ENCODE measurements at places on chromosomes 16 and 17.

DNA sequence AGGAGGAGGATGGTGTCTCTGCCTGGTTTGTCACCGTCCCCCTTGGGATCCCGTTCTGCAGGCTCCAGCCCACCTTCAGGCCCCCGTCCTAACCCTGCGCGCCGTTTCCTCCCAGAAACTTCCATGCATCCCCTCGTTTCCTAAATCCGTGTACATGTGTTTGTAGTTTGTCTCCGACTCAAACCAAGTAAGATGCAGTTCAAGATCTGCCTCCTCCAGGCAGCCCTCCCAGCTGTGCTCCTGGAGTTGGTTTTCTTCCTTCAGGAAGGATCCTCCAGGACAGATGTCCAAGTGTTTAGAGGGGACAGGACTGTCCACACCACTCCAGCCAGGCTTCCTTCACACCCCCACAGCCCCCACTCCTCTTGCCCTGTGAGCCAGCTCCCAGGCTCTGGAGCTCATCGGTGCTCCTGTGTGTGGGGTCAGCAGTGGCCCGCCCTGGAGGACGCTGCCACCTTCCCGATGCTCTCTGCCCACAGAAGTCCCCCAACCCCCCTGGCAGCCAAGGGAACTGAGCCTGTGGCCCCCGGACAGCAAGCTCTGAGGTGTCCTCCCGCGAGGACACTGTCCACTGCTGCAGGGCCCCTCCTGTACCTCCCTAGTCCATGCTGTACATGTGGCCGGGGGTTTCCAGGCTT is 11.3 kb downstream of the BAIAP2 start:
- no peak for DNase-seq

DNA sequence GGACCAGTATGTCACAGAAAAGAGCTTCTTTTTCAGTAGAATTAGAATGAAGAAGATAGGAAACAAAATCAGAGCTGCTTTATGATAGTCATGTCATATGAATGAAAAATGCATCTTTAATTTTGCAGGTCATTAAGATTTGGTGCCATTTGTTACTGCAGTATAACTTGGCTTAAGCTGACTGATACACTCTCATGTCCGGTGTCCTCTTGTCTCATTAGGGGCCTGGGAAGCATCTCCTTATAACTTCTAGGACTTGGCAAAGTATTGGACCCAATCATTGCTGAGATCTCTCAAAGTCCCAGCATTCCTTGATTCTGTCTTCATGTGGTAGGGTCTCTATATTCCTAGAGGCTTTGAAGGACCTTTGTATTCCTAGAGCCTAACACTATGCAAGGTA is 559.4 kb downstream of the TOX3 start:
- no peak for DNase-seq

DNA sequence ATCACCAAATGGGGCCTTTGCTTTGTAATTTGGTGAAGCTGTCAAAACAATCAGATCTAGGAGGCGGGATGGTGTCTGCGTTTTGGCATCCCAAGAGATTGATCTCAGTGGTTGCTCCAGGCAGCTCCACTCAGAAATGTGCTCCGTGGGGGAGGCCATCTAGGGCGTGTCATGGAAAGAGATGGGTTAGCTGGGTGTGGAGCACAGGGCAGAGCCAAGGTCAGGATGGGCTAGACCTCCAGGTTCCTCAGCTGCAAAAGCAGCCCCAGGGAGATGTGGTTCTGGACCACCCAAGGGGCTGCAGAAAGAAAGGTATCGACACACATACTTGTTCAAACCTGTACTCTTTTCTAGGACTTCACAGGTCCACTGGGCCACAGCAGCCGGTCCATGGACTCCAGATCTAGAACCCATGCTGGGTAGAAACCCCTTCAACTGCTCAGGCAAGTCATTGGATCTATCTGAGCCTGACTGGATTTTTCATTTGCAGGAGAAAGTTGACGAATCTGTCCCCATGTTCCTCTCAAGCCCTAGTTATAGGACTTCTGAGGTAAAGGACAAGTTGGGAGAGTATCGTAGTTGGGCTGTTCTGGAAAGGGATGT is 270.2 kb upstream of the RPL38 start:
- DNase-seq: no peak

GRCh38 chr17:9484789-9485188 is 90.8 kb downstream of the STX8 start:
- DNase-seq: no peak

DNA sequence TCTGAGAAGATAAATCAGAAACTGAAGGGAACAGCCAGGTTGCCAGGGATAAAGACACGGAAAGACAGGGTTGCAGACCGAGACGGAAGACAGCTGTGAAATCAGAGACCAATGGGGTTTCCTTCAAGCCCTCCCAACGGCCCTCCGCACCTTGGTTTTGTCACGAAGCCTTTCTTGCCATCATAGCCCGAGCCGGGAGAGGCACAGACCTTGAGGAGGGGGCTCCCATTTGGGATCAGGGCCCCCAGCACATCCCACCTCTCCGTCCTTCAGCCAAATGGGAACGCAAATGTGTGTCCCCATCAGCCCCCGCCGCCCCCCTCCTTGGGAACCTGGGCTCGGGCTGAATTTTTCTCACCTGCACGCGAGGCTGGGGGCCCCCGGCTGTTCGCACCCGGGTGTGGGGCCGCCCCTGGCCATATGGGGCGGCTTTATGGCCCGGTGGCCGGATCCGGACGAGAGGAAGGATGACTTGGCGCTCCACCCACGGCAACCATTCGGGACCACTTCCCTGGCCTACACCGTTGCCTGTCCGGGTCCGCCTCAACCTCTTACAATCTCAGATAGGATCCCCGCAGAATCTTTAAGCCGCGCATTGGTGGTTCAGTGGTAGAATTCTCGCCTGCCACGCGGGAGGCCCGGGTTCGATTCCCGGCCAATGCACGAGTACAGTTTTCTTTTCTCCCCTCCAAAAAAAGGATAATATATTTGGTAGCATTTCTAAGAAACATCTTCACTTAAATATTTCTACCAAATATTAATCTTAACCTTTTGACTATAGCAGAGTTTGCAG is 1.4 kb upstream of the HES7 start:
- peak; percentile 89 for DNase-seq

DNA sequence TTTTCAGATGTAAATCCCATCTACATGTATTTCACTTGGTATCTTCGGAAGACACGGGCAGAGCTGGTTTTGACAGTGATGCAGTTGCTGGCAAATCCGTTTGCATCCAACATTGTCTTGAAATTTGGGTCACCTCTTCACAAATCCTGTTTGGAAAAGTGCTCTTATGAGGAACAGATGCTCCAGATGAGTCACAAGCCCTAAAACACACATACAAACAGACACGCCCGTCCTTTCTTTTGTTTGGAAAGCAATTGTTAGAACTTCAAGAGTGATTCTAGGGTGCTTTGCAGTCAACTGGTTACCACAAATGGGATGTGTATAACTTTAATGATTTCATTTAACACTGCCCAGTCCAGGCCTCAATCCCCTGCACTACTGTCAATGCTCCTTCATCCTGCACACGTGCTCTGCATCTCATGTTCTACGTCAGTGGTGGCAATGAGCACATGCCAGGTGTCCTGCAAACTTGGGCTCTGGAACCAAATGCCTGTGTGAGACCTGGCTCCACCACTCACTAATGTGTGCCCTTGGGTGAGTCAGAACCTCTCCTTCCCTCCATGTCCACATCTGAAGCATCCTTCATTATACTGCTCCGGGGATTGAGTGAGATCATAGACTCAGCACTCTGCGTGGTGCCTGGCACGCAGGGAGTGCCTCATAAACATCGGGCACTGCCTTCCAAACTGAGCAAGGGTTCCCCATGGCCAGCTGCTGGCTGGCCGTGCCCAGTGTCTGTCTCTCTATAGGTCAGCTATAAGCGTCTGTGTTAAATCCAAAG is 19.3 kb upstream of the FOXF1 start:
- no peak for DNase-seq

DNA sequence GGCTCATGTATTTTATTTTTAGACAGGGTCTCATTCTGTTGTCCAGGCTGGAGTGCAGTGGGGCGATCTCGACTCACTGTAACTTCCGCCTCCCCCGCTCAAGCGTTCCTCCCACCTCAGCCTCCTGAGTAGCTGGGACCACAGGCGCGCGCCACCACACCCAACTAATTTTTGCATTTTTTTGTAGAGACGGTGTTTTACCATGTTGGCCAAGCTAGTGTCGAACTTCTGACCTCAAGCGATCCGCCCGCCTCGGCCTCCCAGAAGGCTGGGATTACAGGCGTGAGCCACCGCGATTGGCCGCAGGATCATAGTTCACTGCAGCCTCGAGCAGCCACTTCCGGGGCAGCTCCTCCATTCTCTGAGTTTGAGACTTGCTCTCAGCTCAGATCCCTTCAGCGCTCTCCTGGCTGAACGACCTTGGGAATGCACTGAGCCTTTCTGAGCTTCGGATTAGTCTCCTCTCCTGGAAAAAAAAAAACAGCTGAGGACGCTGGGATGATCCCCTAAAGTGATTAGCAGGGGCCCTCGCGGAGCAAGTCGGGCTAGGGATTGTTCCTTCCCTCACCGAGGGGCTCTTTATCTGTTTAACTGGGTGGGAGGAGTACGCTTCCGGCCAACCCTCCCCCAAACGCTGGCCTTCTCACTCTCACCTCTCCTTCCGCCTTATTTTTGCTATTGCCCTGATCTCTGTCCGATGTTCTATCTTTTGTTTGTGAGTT is 1.1 kb upstream of the PKMYT1 start:
- DNase-seq: no peak

GRCh38 chr17:64219571-64219970 is 43.5 kb downstream of the TEX2 start:
- DNase-seq: no peak

DNA sequence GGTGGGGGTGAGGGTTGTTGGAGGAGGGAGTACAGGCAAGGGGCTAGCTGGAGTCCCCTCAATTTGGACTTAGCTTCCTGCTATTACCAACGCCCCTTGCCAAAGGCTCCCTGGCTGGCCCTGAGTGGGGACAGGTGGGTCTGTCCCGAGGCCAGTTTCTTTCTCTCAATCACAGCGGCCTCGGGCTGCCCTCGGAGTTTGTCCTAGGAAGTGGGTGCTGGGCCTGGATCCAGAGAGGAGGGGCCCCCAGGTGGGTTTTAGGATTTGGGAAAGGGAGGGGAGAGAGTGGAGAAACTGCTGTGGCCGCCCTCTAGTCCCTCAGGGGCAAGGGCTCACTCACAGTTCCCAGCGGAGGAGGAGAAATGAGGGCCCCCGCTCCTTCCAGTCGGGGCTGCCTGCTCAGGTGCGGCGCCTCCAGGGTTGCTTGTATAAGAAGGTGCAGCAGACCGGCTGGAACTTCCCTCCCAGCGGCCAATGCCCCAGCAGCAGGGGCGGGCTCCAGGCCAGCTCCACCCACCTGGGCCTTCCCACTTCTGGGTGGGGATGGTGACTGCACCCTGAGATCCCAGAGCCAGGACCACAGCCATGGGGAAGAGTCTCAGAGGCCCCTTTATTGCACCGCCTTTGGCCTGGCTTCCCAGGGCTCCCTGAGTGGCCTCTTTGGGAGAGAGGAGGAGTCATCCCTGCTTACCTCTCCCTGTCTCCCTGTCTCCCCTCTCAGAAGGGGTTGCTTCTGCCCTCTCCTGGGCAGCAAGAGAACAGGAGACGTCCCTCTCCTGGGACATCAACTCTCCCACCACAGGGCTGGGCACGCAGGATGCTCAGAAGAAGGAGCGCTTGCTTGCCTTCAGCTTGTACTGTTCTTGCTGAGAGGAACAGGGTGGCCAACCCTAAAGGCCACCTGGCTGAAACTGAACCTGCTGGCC is 112.0 kb upstream of the SMURF2 start:
- DNase-seq: no peak

GRCh38 chr17:35084987-35085386 is 21.5 kb upstream of the RFFL start:
- DNase-seq: no peak

- no peak for DNase-seq
These were observed 16.8 kb upstream of the RBFOX1 start for GRCh38 chr16:7315813-7316212.

DNA sequence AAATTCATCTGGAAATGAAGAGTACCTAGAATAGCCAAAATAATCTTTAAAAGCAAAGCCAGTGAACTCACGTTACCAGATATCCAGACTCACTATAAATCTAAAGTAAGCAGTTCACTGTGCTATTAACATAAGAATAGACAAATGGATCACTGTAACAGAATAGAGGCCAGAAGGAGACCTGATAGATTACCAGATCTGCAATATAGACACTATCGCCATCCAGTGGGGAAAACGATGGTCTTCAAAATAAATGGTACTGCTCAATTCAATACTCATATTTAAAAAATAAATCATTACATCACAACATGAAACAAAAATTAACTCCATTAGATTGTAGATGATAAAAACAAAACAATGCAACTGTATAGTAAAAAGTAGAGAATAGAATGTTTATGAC is 158.6 kb upstream of the CDH8 start:
- DNase-seq: no peak

GRCh38 chr16:50802000-50802399 is 60.1 kb downstream of the CYLD start:
- DNase-seq: no peak
